RKO (cell line): ENCODE measurements at places on chromosomes 1 and 21.

- no peak for DNase-seq
These were observed 195.2 kb upstream of the POU3F1 start for GRCh38 chr1:38241594-38242334.

GRCh38 chr1:171256940-171257606 is 8.8 kb downstream of the FMO1 start:
- no peak for DNase-seq

DNA sequence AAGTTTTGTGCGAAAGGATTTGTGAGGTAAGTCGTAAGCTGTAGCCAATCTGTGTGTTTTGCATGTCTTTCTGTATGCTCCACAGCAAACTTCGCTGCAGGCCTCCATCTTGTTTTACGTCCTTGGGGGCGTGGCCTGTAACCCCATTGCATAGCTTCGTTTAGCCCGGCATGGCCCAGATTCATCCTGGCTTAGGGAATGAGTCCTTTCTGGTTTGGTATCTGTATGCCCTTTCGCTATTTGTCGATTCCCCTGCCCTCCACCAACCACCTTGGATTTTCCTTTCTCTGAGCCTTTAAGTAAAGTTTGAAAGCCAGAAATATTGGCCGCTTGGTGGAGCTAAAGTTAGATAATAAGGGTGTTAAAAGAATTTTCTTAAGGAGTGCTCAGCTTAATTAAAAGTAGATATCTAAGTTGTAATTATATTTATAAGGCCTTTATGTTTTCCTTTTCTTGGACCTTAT is 1.1 kb downstream of the THEM4 start:
- DNase-seq = peak; percentile 68

DNA sequence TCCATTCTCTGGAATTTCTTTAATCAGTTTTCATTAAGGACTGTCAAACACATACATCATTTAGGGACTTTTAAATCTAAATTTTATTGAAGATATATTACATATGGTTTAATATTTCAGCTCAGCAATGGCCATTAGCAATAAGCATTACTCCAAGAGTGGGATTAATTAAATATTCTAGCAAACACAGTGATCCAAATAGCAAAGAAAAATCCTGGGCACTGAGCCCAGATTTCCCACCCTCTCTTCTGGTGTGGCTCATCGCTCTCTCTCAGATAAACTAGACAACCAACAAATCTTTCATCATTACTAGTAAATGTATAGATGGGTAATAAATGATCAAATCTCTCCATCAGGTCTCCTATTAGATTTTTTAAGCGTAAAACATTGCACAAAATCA is 53.5 kb upstream of the FOXD3 start:
- DNase-seq = no peak

- no peak for DNase-seq
These were observed 58.8 kb downstream of the CLIC4 start for GRCh38 chr1:24803987-24804530.

DNA sequence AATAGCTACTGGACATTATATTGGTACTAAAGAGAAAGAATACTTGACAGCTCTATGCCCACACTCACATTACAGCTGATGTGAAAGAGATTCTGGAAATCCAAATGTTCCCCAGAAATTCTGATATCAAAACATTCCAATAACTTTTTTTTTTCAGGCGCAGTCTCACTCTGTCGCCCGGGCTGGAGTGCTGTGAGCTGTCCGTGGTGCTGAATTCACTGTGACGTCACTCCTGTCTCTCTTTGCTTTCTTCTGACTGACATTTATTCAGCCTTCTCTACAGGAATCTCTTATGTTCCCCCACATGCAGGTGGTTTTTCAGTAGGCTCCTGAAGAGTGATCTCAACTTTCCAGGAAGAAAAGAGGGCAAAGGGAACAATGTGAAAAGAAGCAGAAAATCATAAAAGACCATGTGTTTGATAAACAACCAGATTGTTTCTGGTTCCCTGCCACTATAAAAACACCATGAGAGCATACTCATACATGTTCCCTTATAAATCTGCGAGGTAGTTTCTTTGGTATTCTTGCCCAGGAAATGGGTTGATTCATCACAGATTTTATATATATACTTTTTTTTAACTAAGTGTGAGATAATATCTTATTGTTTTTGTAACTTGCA is 6.2 kb downstream of the S100A7A start:
- DNase-seq = peak; percentile 65

DNA sequence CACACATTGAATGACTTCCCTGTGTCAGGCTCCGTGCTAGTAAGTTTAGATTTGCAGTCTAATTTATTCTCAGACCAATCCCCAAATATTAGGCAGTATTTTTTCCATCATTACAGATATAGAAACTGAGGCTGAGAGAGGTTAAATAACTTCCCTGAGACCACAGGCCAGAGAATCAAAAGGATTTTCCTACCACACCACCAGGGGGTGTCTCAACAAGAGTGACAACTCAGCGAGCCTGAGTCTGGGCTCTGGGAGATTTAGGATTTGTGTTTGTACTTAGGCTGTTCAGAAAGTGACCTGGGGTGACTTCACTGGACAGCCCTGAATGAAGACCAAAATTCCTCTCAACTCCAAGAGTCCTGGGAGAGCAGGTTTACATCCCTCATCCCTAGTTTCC is 13.3 kb upstream of the LCE5A start:
- DNase-seq = peak; percentile 30

GRCh38 chr1:98429965-98430443 is 231.5 kb upstream of the SNX7 start:
- no peak for DNase-seq

GRCh38 chr1:26496861-26497260 is 24.6 kb downstream of the HMGN2 start:
- DNase-seq = no peak

DNA sequence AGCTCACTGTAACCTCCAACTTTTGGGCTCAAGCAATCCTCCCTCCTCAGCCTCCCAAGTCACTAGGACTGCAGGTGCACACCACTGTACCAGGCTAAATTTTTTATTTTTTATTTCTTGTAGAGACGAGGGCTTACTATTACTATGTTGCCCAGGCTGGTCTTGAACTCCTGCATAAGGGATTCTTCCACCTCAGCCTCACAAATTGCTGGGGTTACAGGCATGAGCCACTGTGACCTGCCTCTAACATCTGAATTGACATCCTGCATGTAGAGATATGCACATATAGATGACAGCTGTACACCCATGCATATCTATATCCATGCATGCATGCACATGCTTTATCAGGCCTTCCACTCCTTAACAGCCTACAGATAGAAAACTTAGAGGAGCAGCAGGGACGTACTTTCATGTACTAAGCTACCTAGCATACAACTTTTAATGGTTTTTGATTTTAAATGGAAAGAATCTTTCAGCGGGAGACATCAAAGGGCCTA is 740.9 kb upstream of the TPTE start:
- no peak for DNase-seq

- peak; percentile 3 for DNase-seq
These were observed 40.6 kb upstream of the CD46 start for GRCh38 chr1:207711285-207711684.

- DNase-seq = no peak
These were observed 339.0 kb downstream of the RWDD3 start for GRCh38 chr1:95572962-95573361.

- peak; percentile 81 for DNase-seq
These were observed 4.9 kb upstream of the TNFRSF1B start for GRCh38 chr1:12161662-12162458.

DNA sequence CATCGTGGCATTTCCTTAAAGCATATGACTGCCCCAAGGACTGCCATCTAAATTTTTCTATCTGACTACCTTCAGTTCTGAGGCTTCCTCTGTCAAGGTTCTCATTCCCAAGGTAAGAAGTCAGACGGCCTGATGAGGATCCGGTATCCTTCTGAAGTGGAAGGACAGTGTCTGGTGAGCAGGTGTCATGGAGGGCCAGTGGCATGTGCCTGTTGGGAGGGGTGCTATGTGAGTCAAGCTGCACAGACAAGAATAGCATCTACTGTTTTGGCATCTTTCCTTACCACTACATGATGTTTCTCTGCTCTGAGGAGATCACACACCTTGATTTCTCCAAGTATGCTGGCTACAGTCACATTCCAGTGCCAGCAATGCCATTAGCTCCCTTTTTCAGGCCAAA is 99.6 kb upstream of the RGS1 start:
- no peak for DNase-seq

- peak; percentile 93 for DNase-seq
These were observed at the start of gene PDIK1L for GRCh38 chr1:26111530-26112406. Gene PDIK1L, plus strand, starts transcription at chr1:26111824. Its CDS starts 2,485 bp downstream, at chr1:26114309.

DNA sequence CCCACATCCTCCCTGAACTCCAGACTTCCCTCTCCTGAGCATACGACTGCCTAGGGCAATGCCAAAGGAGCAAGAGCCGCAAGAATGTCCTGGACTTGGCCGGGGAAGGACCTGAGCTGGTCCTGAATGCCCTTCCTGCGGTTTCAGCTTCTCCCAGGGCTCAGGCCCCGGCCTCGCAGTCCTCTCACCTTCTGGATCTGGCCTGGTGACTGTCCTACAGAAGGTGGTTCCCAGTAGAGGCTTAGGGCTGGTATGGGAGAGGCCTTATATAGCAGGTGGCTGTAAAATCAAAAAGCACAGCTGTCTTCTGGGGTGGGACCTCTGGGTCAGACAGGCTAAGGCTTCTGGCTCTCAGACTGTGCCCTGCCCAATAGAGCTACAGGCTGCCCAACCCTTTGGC is at the start of gene LYPD8:
LYPD8 (minus strand) TSS at position 243 of the 400 bp plus-strand sequence. CDS start 4,678 bp downstream, outside the sequence.
- no peak for DNase-seq

GRCh38 chr21:37525810-37526209 is 159.2 kb downstream of the DYRK1A start:
- DNase-seq = no peak

DNA sequence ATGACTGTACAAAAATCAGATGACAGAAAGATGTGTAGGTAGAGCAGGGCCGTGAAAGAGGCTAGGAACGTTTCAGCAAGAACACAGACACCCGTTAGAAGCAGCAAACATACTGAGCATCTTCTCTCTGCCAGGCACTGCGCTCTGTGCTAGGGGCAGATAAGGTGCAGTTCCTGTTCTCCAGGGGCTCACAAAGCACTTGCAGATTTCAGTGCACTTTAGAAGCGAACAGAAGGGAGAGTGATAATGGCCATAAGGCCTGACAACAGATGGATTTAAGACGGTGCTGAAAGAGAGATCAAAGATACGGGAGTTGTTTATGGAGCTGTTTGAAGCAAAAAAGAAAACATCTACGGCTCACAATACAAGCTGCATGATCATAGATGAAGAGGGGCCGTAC is 200.3 kb upstream of the FOXD3 start:
- no peak for DNase-seq

- no peak for DNase-seq
These were observed 34.3 kb downstream of the XKR8 start for GRCh38 chr1:27994060-27994459.

DNA sequence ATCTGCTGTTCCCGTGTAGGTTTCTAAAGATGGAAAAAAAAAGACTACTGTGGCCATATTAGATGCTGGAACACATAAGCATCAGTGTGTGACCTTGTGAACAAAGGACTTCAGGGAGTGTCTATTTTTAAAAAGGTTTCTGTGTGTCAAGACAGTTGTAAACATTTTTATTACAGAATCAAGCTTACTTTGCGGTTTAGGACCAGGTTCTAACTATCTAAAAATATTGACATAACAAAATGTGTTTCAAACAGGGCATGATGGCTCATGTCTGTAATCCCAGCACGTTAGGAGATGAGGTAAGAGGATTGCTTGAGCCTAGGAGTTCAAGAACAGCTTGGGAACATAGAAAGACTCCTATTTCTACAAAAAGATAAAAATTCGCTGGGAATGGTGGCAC is 7.1 kb upstream of the DDI2 start:
- DNase-seq = no peak

DNA sequence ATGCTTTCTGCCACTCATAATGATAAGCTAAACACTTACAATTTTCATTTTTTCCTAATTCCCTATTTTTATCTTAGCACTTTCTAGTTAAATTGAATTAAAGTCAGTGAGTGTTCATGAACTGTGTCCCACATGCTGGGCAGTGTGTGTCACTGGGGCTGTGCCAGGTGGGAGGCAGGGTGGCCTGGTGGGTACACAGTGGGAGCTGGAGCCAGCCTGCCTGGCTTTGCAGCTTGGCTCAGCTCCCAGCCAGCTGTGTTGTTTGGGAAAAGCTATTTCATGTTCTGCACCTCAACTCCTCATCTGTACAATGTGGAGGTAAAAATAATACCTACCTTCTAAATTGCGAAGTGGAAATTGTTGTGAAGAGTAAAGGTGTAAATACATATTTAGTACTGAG is 238.4 kb downstream of the PLA2G4A start:
- no peak for DNase-seq

DNA sequence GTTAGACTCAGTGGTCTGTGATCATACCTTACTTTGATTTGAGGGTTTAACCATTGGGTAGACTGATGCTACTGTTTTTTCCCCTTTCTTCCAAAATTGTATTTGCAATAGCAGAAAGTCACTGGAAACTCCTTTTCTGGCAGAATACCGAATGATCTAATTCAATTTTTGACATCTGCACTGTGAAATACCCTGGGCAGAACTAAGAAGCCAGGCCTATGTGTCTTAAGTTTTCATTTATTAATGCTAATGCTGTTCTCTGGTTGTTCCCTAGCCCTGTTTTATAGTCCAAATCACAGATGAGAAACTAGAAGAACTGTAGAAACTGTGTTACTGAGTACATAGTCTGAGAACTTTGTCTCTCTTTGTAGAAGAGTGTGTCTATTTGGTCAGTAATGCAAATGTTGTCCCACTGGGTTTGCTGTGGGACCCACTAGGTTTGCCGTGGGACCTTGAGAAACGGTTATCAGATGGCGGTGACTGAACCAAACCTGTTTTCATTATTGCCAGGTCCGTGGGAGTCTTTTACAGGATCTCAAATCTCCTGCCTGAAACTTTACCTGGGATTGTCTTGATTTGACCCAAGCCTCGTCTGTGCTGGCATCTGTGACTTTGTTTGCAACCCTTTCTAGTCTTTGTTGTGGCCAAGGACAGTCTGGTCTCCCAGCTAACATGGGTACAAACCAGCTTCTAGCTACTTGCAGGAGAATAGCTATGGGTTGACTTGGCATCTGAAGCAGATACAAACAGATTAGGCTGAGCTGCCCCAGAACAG is 41.4 kb downstream of the PEX14 start:
- DNase-seq = no peak

DNA sequence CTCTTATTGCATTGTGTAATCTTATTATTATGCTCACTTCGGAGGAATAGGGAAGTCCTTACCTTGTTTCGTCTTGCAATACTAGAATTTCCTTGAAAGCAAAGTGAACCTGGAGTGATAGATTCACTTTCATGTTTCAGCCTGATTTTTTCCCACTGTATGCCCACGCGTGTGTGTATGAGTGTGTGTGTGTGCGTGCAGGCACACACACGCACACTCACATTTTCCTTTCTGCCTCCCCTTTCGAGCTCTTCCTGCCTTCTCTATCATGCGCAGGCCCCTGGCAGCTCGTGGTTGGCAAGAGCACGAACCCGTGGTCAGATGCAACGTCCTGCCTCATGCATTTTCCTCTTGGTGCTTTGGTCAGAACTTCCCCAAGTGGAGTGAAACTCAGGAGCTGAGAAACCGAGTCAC is at the start of gene GCSAML:
GCSAML (plus strand) TSS at position 366 of the 414 bp plus-strand sequence. CDS start 58 bp downstream, outside the sequence.
- no peak for DNase-seq

- DNase-seq = no peak
These were observed 74.0 kb downstream of the MAB21L3 start for GRCh38 chr1:116185161-116185701.
